Choroid plexus epithelial cell (primary cell): ENCODE measurements at places on chromosomes 4 and X.

DNA sequence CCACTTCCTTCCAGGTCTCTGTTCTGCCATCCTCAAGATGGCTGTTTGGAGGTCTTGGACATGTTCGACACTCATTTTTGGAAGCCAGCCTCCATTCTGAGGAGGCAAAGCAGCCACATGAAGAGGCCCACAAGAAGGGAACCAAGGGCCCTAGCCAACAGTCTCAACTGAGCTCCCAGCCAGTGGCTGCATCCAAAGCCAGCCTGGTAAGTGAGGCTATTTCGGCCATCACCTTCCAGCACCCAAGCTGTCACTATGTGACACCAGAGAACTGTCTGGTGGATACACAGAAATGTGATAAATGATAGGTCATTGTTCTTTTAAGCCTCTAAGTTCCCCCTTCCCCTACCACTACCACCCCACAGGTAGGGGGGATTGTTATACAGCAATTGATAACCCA is 127.2 kb downstream of the NPNT start:
- DNase-seq = no peak

- DNase-seq = no peak
Observed at GRCh38 chr4:108622022-108622421, 1.6 kb downstream of the RPL34 start.

DNA sequence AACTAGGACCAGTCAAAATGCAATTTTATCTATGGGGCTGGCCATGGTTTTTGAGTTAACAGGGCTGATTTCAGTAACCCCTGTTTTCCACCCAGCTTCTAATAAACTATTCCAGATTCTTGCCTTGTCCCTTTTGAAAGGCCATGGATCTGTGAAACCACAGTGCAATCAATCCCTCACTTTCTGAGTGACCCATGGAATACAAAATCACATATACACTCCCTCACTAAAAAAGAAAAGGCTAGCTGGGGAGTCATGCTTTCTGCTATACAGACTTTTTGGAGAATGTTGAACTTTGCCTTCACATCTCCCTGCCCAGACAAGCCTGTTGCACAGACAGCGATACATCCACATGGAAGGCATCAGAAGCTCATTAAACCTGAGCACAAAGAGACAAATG is 47.9 kb downstream of the MAD2L1 start:
- no peak for DNase-seq

GRCh38 chr4:83247415-83248357 is 36.9 kb downstream of the COQ2 start:
- no peak for DNase-seq

DNA sequence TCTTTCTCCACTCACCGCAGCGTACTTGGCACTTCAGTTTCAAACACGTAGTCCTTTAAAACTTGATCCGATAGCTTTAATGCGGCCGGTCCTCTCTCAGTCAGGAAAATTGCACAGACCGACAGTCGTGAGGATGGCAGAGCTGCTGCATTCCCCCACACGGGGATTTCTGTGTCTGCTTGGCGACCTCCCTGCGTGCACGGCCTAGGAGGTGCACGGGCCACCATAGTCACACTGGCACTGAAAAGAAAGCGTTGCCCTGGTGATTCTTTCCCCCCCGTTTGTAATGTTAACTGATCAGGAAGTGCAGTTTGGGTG is 10.3 kb downstream of the AKAP17A start:
- no peak for DNase-seq

DNA sequence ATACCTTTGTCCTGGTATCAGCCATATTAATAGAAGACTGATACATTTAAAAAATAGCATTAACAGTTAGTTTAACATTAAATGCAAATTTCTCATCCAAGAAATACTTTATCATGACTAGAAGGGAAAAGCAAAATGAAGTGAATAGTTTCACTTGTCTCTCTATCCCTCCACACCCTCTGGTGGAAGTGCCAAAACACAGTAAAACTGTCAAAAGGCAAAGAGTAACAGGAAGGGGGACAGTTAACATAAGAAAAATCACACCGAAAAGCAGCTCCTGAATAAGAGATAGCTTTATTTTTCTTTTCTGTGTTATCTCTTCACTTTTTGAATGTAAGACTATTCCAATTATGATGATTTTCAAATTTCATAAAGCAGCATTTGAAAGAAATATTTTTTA is 187.2 kb downstream of the FBXW7 start:
- DNase-seq = no peak

DNA sequence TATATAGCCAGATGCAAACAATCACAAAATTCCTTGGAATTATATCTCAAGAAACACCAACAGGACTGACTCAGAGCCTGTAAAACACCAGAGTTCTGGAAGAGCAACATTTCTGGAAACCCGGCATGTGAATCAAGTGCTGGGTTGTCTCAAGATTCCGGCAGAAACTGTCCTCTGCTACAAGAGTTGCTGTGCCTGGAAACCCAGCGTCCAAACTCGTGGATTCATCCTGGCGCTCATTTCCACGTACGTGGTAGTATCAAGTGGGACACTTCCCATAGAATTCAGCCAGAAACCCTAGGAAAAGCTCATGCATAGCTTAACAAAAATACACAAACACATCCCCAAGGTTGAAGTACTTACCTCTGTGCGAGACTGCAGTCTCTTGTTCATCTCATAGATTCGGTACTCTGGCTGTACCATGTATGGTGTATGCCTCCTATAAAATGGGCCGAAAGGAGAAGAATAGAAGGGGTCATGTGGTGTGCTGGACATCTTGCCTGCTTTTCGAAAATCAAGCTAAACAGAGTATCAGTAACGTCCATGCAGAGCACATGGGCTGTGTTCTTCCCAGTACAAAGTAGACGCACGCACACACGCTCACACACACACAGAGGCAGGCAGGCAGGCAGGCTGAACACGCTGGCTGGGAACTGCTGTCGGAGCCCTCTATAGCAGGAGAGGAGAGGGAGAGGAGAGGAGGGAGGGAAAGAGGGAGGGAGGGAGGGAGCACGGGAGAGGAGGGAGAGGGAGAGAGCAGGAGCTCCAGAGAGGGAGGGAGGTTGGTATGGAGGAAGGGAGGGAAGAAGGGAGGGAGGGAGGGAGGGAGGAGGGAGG is at the start of gene LDB2:
LDB2 (minus strand) TSS at position 655 of the 837 bp plus-strand sequence.
- DNase-seq = peak; percentile 91

DNA sequence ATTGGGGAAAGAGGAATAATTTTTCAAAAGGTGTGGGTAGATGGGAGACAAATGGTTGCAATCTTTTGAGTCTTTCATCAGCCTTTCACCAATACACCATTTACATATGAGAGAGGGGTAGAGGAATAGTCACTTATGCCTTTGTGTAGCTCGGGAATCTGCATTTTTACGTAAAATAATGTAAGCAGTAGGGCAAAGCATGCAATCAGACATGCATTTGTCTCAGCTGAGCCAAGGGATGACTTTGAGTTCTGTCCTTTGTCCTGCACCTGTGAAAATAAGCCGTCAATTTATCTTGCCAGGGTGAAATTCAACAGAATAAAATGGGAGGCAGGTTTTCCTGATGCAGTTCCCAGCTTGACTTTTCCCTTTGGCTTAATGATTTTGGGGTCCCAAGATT is 1473.4 kb upstream of the TENM3 start:
- no peak for DNase-seq

GRCh38 chr4:159145318-159145991 is 42.6 kb downstream of the RAPGEF2 start:
- DNase-seq = no peak

DNA sequence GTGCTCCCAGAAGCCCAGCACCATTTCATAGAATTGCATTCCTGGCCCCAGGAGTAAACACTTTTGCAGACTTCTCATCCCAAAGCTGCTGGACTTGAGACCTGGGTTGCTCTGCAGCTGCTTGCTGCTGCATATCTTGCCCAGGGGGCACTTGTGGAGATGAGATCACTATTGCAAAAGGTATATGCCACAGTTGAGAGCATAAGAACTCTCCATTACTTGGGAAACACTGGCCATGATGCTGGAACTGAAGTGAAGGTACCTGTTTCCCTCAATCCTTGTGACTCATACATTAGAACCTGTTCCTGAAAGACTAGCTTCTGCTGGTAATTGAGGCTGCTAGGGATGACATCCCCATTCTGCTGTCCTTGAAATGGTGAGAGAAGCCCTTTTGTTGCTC is 43.1 kb upstream of the WDR1 start:
- no peak for DNase-seq

DNA sequence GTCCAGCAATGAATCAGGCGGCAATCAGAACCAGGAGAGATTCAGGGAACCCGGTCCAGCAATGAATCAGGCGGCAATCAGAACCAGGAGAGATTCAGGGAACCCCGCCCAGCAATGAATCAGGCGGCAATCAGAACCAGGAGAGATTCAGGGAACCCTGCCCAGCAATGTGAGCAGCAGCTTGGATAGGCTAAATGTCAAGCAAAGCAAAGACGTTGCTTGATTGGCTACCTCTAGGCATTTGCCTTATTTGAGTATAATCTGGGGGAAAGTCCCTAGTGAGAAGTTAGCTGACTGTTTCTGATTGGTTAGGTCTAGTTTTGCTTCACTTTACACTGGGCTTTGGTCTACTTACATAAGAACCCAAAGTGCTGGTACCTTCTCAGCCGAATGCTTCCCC is 1212.2 kb upstream of the TENM3 start:
- peak; percentile 12 for DNase-seq

DNA sequence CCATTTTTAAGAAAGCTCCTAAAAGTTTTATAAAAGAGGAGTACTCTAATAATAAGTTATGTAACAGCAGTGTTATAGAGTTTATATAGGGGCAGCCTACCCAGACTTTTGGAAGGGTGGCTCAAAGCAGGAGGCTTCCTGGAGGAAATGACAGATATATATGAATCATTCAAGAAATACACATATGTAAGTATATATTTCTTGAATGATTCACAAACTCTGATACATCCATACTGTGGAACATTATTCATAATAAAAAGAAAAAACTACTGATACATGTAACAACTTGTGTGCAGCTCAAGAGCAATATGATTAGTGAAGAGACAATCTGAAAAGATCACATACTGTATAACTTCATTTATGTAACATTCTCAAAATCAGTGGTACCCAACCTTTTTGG is 166.2 kb downstream of the WDFY3 start:
- DNase-seq = no peak

- DNase-seq = peak; percentile 83
Observed at GRCh38 chr4:186726426-186727168, 2.9 kb upstream of the FAT1 start.

DNA sequence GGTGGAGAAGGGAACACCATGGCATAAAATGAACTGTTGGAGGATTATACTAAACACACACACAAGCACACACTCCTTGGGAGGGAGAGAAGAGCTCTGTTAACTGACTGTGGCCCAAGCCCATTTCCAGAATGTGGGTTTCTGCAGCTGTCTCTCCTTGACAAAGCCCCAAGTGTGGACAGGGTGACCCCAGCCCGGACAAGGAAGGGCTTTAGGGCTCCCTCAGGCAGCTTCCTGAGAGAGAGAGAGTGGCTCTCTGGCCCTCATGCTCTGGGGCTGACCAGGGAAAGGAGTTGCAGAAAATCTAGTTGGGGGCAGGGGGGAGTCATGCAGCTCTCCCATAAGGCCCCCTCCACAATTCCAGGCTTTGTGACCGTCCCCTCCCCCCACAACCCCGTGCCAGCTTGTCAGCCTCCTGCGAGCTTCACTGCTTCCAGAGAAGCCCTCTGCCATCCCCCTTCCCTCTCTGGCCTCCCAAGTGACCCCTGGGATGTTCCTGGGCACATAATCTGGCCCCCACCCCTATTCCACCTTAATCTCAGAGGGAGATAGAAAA is 590 bp downstream of the ARHGEF9 start:
- DNase-seq = no peak

DNA sequence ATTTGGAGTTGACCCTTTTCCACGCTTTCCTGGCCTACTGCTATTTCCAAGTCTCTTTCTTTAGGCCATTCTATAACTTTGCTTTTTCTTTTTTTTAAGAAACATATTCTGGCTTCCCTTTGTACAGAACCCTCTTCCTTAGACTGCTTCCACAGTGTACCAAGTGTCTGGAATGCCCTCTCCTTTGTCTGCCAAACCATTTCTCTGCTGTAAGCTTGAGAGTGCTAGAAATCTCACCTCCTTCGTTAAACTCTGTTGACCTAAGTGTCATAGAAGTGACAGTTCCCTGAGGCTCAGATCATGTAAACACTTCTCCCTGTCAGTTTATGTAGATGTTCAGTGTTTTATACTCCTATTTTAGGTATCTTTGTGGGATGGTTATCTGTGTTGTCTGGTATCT is 108.4 kb downstream of the EDA start:
- DNase-seq = no peak

GRCh38 chrX:72713130-72713529 is 976 bp downstream of the PHKA1 start:
- DNase-seq = peak; percentile 4

GRCh38 chr4:152394791-152395190 is 141.1 kb downstream of the FBXW7 start:
- DNase-seq = no peak

GRCh38 chrX:15349046-15349445 is 13.7 kb upstream of the PIGA start:
- DNase-seq = peak; percentile 82

DNA sequence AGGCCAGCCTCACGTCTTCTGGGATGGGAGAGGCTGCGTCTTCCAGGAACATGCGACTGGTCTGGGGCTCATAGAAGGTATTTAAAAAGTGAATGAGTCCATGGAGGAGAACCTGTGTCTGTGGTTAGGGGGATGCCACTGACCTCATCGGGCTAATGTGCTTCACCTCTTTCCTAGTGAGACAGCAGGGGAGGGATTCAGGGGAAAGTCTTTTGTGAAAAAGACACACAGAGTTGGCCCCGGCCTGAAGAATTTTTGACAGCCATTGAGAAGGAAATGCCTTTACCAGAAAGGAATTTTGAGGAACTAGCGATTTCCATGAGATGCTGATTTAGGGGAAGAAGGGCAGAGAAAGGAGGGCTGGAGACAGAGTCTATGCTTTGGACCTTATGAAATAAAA is 11.0 kb upstream of the C4orf50 start:
- no peak for DNase-seq

DNA sequence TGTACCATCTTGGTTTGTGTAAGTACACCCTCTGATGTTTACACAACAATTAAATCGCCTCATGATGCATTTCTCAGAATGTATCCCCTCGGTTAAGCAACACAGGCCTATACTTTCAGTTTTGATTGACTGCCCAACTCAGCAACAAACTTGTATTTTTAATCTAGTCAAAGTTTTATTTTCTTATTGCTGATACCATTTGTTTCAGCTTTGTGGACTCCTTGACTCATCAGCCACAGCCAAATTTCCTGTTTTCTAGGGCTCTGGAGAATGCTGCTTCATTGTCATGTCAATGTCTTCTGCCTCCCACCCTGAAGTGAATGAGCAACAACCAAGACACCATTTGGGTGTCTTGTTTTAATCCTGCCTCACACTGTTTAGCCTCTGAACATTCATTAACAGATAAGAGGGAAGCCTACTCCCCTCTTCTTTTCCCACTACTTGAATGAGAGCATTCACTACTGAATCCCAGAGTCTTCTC is 14.0 kb downstream of the BBS12 start:
- peak; percentile 38 for DNase-seq
